MCF 10A (cell line): ENCODE measurements at places on chromosomes 16 and 17. TPM values are rescaled to one million over a fixed set of nuclear protein-coding genes. Genes with fewer than 3 reads are reported as not detected.

- DNase-seq: no peak
Measured at GRCh38 chr16:85872734-85873133, 26.2 kb upstream of the IRF8 start.

DNA sequence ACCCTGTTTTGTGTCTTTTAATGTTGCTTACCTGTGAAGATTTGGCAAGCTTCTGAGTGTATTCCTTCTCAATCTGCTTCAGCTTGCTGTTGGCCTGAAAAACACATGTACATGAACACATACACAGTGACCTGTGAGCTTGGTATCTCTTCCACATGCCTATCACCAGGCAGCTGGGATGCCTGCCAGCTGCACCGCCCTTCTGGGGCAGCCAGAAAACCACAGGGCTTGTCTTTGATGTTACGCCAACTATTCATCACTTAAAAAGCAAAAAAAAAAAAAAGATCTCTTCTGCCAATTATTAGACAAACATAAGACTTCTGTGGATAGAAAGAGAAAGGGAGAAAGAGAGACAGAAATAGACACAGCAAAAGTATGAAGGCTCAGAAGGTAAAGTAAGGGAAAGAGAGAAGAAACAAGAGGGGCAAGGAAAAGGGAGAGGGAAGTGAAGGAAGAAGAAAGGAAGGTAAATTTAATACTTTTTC, 189.2 kb upstream of the AXIN2 start:
- DNase-seq: peak; percentile 96

The HSPB9 gene
- not detected in 2 replicates for total RNA-seq

The TRAPPC1 gene
- total RNA-seq: 80.0 and 104 TPM in 2 replicates

The C17orf100 gene
- total RNA-seq: 1.4 and 1.7 TPM in 2 replicates
